ENCODE measurements at places on chromosomes 11 and 22.

DNA sequence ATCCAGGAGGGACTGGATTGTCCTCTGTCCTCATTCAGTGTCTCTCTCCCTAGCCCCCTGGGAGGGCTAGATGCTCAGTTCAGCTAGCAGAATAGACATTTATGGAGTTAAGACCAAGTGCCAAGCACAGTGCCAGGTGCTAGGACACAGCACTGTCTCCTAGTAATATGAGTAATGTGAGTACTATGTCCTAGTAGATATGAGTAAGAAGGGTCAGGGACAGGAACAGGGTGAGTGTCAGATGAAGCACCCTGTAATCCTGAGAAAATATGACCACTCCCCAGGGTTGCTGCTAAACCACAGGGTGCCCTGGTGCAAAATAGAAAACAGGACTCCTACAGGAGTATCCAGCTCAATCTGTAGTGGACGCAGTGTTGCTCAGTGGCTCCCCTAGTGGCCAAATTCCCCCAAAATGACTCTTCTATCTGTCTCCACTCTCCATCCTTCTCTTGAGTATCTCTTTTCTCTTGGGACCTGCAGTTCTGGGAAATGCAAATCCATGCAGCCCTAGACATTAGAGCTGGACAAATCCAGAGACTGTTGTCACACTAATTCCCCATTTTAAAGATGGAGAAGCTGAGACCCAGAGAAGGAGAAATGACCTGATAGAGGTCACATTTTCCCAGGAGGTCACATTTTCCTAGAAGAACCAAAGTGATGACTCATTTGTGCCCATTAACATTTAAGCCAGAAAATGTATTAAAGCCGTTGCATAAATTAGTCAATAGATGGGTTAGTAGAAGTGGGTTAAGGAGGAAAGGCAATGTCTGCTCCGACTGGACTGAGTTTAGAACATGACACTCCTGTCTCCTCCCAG is 214.3 kb downstream of the NXPE2 start:
- DNase-seq: no peak

DNA sequence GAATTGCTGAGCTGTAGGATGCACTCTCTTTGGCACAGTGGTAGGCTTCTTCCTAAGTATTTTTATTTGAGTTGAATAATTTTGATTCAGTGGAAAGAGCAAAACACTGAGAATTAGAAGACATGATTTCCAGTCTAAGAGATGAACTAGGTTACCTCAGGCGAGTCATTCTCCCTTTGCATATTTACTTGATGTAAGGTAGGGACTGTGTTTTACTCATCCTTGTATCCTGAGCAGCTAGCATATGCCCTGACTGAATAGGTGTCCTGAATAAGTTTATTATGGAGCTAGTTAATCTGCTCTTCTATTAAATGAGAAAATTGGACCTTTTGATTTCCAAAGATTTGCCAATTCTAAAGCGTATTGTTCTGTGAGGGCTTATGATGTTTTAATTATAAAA is 50.7 kb downstream of the STIM1 start:
- no peak for DNase-seq

DNA sequence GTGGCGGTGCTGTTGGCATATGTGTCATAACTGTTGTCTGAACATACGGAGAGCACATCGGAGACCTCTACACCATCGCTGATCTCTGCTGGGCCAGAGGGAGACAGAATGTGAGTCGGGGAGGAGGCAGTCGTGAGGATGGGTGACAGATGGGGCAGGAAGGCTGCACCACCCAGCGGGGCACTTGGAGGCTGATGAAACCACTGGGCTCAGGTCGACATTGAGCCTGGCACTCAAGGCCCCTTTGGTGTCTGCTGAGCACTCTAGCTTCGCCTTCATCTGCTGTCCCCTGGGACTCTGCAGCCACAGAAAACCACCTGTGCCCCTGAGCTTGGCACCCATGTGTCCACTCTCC is 2.5 kb upstream of the KLHL35 start:
- no peak for DNase-seq

- DNase-seq: no peak
Observed at GRCh38 chr11:121483805-121484480, 31.2 kb upstream of the SORL1-AS1 start.

DNA sequence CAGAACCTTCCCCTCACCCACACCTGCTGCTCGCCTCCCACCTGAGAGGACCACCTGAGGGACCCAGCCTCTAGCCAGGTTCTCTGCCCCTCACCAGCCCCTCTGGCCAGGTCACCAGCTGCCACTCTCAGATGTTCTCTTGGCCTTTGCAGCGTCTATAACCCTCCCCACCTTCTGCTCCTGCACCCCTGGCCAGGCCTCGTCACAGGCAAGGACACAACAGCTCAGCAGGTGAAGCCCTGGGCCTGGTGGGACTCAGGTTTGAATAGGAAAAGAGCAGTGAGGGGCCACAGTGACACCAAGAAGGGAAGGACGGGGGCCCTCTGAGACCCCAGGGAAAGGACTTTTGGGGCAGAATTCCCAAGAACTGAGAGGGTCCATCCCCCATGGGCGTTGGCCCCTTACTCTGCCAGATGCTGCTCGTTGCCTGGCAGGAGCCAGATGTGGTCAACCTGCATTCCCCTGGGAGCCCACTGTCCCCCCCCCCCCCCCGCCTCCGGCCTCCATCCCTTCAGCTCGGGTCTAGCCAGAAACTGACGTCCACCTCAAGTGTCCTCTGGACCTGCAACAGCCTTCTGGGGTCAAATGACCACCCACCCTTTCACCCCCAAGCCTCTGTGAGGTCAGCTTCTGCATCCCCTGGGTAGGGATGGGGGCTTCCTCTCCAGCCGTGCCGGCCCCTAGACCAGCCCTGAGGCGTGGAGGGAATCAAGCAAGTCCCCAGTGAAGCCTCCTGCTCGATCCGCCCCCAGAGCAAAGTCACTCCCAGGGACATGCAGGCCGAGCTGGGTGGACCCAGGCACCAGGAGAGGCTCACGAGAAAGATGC is 28.7 kb downstream of the SBF1 start:
- DNase-seq: no peak

GRCh38 chr11:102293873-102294601 is 23.2 kb upstream of the BIRC3 start:
- DNase-seq: peak; percentile 24

- DNase-seq: no peak
Observed at GRCh38 chr11:119155733-119156492, 7.1 kb downstream of the ABCG4 start.

Measured in NCI-H2029 (cell line).